ENCODE measurements at places on chromosomes 1 and 21.

GRCh38 chr1:168466092-168466713 lies 77.6 kb downstream of the XCL2 start:
- DNase-seq, result peak; percentile 50

- no peak for DNase-seq
These were observed 149.5 kb downstream of the GRIK3 start for GRCh38 chr1:36884801-36885200.

DNA sequence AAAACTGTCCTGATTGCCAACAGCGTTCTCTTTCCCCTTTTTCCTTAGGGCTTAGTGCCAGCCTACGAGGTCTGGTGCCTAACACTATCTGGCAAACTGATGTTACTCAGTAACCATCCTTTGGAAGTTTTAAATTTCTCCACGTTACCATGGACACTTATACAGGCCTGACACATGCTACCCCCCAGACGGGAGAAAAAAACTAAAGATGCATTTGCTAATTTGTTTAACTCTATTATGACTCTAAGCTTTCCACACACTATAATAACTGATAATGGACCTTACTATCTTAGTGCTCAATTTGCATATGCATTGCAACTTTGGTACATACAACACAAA lies 36.8 kb downstream of the CLCA1 start:
- no peak for DNase-seq

DNA sequence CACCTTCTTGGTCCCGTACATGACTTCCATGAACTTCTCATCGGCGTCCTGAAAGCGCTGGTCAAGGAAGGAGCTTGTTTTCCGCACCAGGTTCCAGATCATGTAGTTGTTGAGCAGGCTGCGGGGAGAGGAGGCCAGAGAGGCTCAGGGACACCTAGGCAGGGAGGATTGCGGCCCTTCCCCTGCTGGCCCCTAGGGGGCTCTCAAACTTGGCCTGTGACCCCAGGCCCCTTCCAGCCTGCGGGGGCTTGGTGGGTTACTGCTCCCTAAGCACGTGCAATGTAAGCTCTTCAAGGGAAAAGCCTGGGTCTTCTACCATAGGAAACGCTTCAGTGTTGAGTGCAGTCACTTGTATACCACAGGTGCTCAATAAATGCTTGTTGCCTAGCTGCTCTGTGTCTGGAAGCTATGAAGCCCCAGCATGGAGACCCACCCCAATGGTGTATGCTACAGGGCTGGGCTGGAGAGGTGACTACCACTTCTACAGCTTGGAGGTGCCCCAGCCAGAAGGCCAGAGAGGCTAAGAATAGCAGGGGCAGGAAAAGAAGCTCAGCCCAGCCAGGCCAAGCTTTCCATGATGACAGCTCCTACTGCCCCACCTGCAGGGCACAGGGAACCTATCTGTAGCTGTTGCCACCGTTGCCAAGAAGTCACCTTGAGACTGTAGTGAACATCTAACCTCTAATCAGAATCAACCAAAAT lies 45.1 kb downstream of the ECE1 start:
- DNase-seq, result no peak

GRCh38 chr1:80645621-80646020 lies 1155.1 kb upstream of the ADGRL2 start:
- no peak for DNase-seq

GRCh38 chr1:6275826-6276782 lies 15.2 kb upstream of the GPR153 start:
- DNase-seq, result peak; percentile 93

- no peak for DNase-seq
These were observed 51.6 kb upstream of the ADARB1 start for GRCh38 chr21:45022736-45023135.

GRCh38 chr1:240169188-240169587 lies 77.5 kb downstream of the FMN2 start:
- DNase-seq, result peak; percentile 71

GRCh38 chr21:29887313-29888009 lies 52.3 kb downstream of the GRIK1 start:
- no peak for DNase-seq

GRCh38 chr1:109786531-109787021 lies 22.9 kb upstream of the EPS8L3 start:
- no peak for DNase-seq

DNA sequence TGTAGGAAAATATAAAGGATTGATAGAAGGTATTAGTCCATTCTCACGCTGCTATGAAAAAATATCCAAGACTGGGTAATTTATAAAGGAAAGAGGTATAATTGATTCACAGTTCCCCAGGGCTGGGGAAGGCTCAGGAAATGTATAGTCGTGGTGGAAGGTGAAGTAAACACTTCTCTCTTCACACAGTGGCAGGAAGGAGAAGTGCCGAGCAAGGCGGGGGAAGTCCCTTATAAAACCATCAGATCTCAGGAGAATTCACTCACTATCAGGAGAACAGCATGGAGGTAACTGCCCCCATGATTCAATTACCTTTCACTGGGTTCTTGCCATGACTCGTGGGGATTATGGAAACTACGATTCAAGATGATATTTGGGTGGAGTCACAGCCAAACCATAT lies 1806.0 kb downstream of the MRPL39 start:
- no peak for DNase-seq

DNA sequence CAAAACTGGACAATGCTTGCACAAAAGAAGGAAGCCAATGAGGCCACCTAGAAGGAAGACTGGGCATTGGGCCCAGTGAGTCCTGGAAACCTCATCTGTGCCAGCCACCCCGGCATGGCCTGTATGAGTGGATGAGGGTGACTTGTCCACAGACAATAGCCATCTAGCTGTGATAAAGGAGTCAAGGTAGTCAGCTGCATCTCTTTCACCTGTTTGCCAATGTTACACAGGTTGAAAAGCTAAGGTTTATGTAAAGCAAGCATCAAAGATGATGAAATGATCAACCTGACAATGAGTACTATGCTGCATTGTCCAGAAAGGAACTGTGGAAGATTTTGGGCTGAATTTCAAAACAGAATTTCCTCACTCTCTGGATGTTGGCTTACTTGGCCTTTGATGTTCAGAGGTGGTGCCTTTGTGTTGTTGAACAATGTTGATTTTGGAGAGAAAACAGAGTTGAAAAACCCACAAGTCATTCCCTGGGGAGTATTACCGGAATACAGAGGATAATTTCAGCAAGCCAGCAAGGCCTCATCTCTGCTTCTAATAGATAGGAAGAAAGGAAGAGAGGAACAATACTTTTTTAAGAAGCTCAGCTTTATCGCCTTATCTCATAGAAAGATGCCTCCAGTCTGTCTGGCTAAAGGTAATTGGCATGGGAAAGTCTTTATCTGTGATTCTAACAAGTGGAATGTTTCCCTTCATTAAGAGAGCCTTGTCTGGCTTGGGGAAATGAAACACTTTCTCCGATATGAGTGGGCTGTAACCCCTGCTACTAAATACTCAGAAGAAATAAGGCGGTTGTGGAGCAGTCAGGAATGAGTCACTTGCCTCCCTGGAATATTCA lies 11.4 kb upstream of the SELE start:
- peak; percentile 12 for DNase-seq

- DNase-seq, result peak; percentile 11
These were observed 265.1 kb upstream of the NEGR1 start for GRCh38 chr1:72547412-72547811.

- no peak for DNase-seq
These were observed 1.6 kb downstream of the KRTAP10-2 start for GRCh38 chr21:44549525-44550211.

DNA sequence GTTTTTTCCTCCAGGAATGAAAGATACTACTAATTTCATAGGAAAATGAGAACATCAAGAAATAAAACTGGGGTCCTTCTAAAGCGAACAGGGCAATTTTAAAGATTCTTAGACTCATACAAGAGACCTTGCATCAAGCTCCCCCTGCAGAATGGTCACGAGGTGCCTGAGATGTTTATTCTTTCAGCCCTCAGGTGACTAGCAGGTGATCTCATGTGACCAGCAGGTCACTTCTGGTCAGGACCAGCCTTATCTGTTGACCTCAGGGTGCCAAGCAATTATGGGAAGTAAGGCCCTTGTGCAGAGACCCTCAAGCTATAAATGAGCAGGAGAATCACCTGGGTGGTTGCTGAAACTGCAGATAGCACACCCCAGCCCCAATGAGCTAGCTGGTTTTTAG lies 20.6 kb upstream of the TMEM51 start:
- no peak for DNase-seq

GRCh38 chr1:91582431-91582921 lies 81.8 kb downstream of the CDC7 start:
- peak; percentile 96 for DNase-seq

- no peak for DNase-seq
These were observed 99.7 kb downstream of the BRINP3 start for GRCh38 chr1:190377991-190378390.

GRCh38 chr1:87200875-87201638 lies 127.6 kb upstream of the LMO4 start:
- no peak for DNase-seq

DNA sequence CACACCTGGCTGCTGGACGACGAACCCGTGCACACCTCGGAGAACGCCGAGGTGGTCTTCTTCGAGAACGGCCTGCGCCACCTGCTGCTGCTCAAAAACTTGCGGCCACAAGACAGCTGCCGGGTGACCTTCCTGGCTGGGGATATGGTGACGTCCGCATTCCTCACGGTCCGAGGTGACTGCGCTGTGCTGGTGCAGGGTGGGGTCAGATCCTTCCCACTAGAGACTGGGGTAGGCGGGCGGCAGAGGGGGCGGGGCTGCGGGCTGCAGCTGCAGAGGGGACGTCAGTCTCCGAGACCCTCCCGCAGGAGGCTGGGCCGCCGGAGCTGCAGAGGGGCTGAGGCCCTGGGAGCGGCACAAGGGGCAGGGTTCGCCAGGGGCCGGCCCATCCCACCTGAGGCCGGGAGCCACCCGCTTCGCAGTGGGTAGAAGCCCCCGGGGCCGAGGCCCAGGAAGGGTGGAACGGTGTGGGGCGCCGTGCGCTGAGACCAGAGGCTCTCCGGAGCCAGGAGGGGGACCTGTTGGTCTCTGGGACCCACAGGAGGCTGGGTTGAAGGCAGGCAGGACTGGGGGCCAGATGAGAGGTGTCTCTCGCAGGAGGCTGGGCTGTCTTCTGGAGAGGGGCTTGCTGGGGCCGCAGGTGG lies 90.6 kb downstream of the TRIM11 start:
- DNase-seq, result no peak

- DNase-seq, result no peak
These were observed 11.5 kb upstream of the PADI1 start for GRCh38 chr1:17193222-17194132.

Data from foreskin fibroblast (primary cell).